G401 (cell line): ENCODE measurements at places on chromosomes 4 and X. TPM values are rescaled to one million over a fixed set of nuclear protein-coding genes. Genes with fewer than 3 reads are reported as not detected.
A peak's percentile ranks its signal among the peaks of the same experiment; 100 is the strongest.

Gene RAB41
- total RNA-seq: not detected in 2 replicates

DNA sequence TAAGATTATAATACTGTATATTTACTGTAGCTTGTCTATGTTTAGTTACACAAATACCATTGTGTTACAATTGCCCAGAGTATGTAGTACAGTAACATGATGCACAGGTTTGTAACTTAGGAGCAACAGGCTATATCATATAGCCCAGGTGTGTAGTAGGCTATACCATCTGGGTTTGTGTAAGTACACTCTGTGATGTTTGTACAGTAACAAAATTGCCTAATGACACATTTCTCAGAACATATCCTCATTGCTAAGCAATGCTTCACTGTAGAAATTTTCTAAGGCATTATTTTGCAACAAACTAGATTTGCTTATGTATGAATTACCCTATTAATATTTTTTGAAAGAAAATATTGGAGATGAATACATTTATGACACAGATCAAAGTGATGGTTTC lies 1390.9 kb downstream of the C4orf33 start:
- no peak for DNase-seq

- no peak for DNase-seq
Observed at GRCh38 chr4:189129044-189129694, 811.5 kb upstream of the FRG1 start.

- no peak for DNase-seq
Observed at GRCh38 chr4:127788517-127788916, 6.4 kb downstream of the HSPA4L start.

DNA sequence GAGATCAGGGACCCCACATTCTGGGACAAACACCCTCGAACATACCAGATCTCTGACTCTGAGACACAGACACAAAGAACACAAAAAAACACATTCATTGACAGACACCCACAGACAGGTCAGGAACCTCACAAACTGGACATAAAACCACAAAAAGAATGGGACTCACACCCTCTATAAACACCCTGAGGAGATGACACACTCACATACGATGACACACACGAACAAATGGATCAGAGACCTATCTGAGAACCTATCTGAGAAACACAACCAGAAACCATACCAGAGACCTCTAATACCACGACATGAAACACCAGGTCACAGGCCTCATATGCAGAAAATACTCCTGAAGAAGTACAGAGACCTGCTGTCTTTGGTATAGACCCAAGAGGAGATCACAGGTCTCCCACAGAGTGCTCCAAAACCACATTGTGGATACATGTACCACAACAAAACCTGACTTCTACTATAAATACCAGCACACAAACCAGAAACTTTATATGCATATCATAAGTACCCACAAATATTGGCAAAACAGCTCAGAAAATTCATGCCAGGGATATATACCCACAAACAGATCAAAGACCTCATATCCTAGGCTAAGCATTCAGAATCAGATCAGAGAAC lies 19.5 kb downstream of the SUV39H1 start:
- no peak for DNase-seq

- DNase-seq: peak; percentile 15
Observed at GRCh38 chr4:169311643-169312365, 41.0 kb upstream of the SH3RF1 start.

- no peak for DNase-seq
Observed at GRCh38 chr4:184898793-184899192, 73.0 kb upstream of the ACSL1 start.

- no peak for DNase-seq
Observed at GRCh38 chr4:57113870-57114269, 3.7 kb upstream of the IGFBP7 start.

- DNase-seq: no peak
Observed at GRCh38 chrX:39787999-39788398, 309.8 kb downstream of the BCOR start.

GRCh38 chr4:3293401-3294391 lies 875 bp downstream of the RGS12 start:
- no peak for DNase-seq

GRCh38 chr4:21447301-21448054 lies 501.1 kb downstream of the KCNIP4 start:
- no peak for DNase-seq

GRCh38 chrX:41435708-41436107 lies 11.4 kb upstream of the NYX start:
- DNase-seq: no peak

Gene METTL14
- total RNA-seq: 3.8 and 28.7 TPM in 2 replicates

Gene IL3RA
- total RNA-seq: not detected in 2 replicates

DNA sequence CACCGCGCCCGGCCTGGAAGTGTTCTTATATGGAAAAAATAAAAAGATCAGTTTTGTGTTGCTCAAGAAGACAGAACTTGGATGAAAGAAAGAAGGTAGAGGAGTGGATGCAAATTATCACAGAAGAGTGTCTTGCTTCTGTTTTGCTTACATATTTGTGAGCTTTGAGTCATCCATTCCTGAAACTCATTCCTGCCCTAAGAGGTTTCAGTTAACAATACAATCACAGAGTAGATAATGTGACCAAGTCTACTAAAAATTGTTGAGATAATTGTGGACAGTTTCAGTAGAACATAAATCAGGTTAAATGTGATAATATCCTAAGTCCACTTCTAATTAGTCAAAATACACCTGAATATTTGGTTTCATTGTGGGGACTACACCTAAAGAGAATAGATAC lies 26.4 kb upstream of the LRCH2 start:
- DNase-seq: no peak

- no peak for DNase-seq
Observed at GRCh38 chrX:147736045-147736444, 175.7 kb upstream of the FMR1 start.

DNA sequence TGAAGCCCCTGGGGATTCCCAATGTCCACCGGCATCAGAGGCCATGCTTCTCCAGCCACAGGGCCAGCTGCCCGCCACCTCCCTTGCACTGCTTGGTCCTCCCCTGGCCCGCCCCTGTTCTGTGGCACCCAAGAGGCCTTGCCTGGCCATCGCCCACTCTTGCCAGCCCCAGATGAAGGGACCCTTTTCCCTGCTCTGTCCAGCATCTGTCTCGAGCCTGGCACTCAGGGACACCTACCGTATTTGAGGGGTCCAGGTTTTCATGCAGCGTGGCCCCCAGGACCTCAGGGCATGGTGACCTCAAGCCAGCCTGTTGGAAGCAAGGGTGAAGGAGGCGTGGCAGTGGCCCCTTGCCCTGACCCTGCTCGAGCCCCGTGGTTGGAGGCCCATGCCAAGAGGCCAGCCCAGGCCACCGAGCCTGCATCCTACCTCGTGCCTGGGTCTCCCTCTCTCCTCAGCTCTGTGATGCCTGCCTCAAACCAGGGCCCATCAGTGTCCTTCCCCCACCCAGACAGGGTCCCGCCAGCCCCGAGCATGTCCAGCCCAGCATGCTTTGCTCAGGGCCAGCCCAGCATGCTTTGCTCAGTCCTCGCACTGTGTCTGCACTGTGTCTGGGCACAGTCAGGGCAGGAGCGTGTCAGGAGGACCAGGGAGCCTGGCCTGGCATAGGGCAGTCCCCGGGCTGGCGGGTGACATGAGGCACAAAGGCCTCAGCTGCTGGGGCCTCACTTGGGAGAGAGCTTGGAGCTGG lies 14.3 kb upstream of the FGFR3 start:
- DNase-seq: no peak

Gene ANXA5
- total RNA-seq: 153 and 171 TPM in 2 replicates

DNA sequence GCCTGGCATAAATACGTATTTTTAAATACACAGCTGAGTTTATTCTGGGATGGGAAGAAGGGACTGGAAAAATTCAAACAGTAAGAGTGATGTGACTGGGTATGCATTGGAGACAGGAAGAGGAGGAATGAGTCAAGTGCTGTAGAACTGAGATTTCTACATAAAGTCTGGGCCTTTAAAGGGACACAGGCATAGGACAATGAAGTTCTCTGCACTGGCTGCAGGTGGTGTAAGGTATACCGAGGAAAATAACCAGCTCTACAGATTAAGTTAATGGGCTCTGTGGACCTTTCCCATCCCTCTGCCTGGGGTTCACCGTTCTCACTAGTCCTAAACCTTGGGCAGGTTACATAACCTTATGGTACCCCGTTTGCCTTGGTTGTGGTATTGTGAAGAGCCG lies 68.7 kb downstream of the DHX15 start:
- DNase-seq: no peak

- DNase-seq: no peak
Observed at GRCh38 chr4:2698504-2698903, 57.6 kb downstream of the TNIP2 start.

DNA sequence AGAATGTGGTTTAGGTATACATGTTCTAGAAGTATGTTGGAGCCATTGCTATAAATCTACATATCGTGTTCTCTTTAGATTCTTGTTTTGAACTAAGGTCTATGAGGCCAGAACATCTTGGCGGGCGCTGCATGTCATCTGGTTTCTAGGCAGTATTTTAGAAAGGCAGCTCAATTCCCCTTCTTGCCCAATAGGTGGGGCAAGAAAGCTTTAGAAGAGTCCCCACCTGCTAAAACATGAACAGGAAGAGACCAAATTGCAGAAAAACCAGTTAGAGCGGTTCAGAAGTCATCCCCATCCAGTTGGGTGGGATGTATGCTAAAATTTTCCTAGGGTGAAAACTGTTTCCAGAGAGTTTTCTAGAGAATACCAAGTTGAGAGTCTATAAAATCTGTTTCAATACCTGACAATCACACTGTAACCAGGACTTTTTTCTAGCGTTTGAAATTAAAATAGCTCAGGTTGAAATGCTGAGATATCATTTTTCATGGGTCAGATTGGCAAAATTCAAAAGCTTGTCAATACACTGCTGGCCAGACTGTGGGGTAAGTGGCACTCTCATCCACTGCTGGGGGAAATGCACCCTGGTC lies 17.5 kb upstream of the SH3KBP1 start:
- peak; percentile 56 for DNase-seq

Gene MAP3K15
- total RNA-seq: 1.5 and 2.5 TPM in 2 replicates
